ENCODE measurements at places on chromosomes 7 and 10.

GRCh38 chr10:7085147-7085912 is 325.5 kb downstream of the SFMBT2 start:
- DNase-seq: no peak

DNA sequence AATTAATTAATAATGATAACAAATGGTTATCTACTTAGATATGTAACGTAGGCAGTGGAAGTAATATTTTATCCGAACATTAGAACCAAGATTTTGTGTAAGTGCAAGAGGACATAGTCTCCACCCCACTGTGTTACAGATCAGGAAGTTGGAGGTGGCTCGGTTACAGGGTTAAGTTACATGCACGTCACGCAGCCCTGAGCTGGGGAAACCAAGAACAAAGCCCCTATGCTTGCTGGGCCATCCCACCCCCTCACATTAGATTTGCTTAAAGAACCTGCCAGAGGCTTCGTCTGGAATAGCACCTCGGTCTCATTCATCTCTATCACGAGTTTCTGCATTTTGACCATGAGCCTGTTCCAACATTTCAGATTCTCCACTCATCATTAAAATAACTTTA is 214.1 kb downstream of the ADARB2 start:
- no peak for DNase-seq

GRCh38 chr7:131909151-131909768 is 352.8 kb upstream of the PODXL start:
- no peak for DNase-seq

DNA sequence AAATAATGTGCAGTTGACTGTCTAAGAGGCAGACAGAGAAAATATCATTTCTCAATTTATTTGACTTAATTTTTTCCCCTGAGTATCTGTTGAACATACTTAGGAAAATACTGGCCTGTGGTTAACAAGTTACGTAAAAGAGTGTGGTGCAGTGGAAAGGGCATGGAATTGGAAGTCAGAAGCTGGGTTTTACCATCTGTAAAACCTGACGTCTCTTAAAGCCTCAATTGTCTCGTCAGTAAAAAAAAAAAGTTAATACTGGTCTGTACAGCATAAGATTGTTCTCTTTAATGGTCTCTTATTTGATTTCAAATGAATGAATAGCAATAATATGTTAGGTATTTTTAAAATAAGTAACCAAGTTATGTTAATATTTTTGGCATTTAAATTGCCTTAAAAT is 67.8 kb downstream of the PHTF2 start:
- no peak for DNase-seq

GRCh38 chr10:5449823-5450222 is 37.5 kb downstream of the NET1 start:
- DNase-seq: no peak

DNA sequence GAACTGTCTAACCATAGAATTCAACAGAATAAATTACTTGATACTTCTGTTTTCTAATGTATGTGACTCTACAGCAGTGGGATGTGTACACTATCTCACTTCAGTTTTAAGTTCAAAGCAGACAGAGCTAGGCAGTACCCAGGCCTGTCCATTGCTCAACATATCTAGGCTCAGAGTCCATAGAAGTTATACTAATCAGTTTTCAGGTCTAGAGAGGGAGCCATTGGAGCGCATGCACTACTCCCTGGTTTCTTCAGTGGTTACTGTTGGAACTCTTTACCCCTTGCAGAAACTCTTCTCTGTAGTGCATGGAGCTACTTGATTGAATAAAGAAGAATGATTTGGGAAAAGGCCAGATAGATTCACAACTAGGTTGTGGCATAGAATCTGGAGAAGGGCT is 4.4 kb downstream of the CD36 start:
- DNase-seq: no peak

Measured in MM.1S (cell line).